ENCODE measurements at places on chromosomes 2 and 18.

- no peak for DNase-seq
Measured at GRCh38 chr18:12599543-12599942, 58.4 kb downstream of the SPIRE1 start.

GRCh38 chr2:44169155-44169898 lies 652 bp downstream of the PPM1B start:
- no peak for DNase-seq

DNA sequence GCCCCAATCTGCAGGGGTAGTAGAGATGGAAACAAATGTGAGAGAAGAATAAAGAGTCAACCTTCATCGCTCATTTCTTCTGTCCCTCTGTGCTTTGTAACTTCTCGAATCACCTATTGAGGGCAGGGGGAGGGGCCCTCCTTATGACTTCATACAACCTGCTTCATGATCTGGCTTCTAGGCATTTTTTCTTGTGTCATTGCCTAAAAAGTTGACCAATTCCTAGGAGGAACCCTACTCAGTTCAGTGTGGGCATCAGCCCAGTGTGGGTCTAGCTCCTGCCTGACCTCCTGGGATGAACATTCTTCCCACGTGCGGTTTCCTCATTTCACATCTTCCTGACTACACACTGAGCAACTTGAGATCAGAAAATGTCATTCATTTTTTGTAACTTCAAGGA lies 46.3 kb upstream of the CREB1 start:
- DNase-seq = no peak

DNA sequence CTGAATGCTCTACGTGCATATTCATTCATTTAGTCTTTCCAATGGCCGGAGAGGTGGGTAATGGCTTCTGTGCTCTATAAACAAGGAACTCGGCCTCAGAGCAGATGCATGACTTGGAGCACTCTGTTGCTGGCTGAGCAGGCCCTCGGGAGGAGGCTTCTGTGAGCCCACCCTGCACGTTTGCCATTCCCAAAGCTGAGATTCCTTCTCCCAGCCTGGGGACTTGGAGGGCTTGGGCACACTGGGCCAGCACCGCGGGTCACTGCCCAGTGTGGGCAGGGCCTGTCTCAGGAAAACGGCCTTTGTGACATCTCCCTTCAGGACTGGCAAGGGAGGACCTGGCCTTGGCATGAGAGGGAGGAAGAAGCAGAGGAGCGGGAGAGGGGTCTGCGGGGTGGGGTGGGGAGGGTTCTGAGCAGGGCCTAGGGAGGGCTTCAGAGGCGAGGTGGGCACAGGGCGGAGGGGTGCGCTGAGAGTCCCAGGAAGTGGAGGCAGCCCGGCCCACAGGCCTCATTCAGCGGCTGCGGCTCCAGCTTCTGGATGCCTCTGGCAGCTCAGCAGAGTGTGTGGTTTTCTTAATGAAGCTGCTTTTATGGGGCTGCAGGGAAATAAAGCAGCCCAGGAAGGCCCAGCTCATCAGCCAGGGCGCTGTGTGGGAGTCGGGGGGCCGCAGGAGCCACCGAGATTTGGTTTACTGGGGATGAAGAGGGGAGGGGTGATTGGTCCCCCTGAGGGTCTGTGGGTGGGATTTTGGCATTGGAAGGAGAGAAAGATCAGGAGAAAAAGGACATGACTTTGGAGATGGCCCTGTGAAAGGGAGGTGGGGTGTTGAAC lies 51.7 kb upstream of the OTOF start:
- DNase-seq = no peak

DNA sequence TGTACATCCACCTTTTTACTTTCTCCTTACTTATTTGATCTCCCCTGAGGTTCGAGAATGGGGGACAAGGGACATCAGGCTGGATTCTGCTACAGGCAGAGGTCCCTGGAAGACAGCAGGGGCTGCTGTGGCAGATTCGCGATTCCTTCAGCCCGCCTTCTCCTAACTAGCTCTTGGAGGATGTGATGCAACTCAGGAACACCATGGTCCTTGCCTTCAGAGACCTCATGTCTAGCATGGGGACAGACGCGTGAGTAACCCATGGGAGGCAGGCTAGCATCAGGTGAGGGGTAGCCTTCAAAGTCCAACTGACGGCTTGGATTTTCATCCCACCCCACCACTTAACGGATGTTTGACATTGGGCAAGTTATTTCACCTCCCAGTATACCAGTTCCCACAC lies 869 bp upstream of the TCF23 start:
- DNase-seq = no peak

- no peak for DNase-seq
Measured at GRCh38 chr2:237281836-237282306, 132.1 kb downstream of the COL6A3 start.

DNA sequence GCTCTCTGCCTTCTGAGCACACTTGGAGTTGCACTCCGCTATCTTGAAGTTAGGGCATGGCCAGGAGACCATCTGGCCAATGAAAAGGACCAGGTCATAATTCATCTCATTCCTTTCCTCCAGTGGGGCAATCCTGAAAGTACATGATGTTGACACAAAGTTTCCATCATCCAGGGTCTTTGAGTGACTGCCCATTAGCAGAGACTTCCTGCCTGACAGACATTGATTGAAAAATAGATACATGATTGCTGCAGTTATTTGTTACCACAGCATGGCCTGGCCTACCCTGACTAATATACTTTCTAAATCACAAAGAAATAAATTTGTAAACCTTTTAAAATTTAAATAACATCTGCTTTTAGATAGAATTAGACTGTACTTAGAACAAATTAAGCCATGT lies 50.0 kb upstream of the SCG2 start:
- DNase-seq = no peak

DNA sequence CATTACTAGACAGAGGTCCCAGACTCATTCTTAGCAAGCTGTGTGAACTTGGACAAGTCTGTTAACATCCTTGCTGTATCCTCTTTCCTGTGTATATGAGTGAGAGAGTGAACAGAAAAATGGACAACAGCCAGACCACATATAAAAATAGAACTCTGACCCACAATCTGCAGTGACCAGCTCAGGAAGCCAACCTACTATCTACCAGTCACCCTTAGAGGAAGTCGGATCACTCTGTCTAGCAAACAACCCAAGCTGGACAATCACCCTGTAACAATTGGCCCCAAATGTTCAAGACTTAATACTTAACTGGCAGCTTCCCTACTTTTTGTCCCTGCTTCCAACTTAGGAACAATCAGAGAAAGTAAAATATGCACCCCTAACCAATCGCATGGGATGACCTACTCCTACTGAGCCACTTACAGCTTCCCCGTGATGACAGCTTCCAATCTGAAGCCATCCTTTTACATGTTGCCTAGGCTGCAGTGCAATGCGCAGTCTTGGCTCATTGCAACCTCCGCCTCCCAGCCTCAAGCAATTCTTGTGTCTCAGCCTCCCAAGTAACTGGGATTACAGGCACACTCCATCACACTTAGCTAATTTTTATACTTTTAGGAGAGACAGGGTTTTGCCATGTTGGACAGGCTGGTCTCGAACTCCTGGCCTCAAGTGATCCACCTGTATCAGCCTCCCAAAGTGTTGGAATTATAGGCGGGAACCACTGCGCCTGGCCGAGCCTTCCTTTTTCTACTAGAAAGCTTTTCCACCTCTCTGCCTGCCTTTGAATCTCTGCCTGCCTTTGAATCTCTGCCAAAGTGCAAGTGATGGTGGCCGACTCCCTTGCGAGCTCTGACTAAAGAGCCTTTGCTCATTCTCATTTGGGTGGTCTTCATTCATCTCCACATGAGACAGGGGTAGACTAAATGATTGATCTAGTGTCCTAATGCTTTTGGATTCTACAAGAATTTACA lies 158.3 kb upstream of the NDUFV2 start:
- DNase-seq = no peak

DNA sequence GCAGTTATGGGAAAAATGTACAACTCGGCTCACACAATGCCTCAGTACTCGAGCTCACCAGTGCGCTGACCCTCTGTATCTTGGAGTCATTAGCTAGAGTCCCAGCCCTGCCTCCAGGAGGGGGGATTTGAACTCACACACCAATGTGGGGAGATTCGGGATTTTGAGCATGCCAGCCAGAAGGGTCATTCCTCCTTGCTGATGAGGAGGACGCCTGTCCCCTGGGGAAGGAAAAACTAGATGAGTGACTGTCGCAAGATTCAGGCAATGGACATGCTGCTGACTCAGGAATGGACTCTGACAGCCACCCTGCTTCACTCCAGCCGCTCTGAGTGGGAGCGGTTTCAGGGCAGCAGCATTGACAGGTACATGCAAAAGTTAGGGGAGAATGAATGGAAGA lies 20.6 kb downstream of the FIGN start:
- DNase-seq = no peak

Measured in NCI-H526 (cell line).